Activated T-helper 1 cell treated with anti-CD3 and anti-CD28 coated beads, Interleukin-12 subunit alpha, Interleukin-12 subunit beta, Interleukin-2, Interleukin-4 antibody, amounts not matched to agents 30 ng/mL and 10 ng/mL and 1 ng/mL, durations not matched to agents 14 hours and 24 hours and 36 hours (primary cell): ENCODE measurements at places on chromosomes 12 and 14. TPM values are rescaled to one million over a fixed set of nuclear protein-coding genes. Genes with fewer than 3 reads are reported as not detected.

GRCh38 chr12:69987579-69988091 lies 162.6 kb downstream of the MYRFL start:
- DNase-seq: no peak

- DNase-seq: no peak
These were observed 122.4 kb upstream of the VASH1 start for GRCh38 chr14:76638841-76639240.

GRCh38 chr12:132132609-132133430 lies 11.3 kb downstream of the DDX51 start:
- DNase-seq: no peak

DNA sequence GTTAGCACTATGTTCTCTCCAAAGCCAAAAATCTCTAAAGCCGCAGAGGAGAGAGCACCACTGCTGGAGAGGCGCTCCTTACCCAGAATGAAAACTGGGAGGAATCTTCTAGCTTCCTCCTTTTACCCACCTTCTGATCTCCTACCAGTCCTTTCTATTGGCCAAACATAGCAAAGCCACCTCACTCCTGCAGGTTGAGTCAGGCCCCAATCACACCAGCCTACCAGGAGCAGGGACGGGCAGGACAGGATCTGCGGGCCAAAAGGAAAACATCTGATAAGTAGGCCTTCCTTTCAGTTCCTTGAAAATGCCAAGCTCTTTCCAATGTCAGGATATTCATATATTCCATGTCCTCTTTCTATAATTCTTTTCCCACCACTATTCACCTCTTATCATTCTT lies 197.7 kb upstream of the CNOT2 start:
- no peak for DNase-seq

- DNase-seq: no peak
These were observed 495.1 kb downstream of the EGLN3 start for GRCh38 chr14:33455654-33456345.

DNA sequence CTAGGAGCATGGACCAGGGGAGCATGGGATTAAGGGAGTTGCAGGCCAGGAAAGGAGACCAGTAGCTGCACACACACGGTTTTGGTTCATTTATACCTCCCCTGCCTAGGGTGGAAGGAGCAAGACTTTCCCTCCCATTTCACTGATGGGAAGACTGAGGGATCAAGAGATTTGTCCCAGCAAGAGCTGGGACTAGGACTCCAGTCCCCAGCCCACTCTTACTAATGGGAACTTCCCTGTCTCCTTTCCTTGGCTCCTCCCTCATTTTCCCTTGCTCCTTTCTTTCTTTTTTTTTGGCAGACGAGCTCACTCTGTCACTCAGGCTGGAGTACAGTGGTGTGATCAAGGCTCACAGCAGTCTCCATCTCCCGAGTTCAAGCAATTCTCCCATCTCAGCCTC lies 13.0 kb downstream of the SCNN1A start:
- no peak for DNase-seq

GRCh38 chr14:56005191-56006053 lies 112.8 kb upstream of the PELI2 start:
- DNase-seq: no peak

GRCh38 chr14:89619596-89619995 lies 202.6 kb upstream of the FOXN3 start:
- DNase-seq: no peak

DNA sequence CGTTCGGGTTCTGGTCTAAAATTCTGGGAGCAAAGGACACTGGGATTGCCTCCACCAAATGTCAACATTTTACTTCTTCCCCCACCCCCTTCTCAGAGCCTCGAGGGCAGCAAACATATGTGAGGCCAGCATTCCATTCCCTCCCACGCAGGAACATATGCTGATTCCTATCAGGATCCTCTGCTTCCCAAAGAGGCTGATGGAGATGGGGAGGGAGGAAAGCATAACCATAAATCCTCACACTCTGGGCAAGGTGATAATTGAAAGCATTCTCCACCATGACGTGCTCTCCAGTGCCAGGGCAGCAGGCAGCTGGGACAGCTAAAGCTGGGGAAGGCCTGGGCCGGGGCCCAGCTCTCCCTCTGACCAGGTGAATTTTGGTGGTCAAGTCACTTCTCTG lies 395.0 kb downstream of the ZFP36L1 start:
- DNase-seq: no peak

- DNase-seq: no peak
These were observed 474.3 kb downstream of the VRK1 start for GRCh38 chr14:97271451-97271960.

DNA sequence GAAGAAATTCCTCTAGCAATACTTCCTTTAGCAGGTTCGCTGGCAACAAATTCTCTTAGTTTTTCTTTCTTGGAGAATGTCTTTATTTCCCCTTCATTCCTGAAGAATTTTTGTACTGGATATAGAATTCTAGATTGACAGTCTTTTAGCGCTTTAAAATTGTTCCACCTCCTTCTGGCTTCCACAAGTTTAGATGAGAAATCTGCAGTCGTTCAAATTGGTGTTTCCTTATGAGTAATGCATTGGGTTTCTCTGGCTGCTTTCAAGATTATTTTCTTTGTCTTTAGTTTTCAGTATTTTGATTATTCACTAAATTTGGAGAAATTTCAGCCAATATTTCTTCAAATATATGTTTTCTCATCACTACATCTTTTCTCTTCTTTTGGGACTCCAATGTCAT lies 33.3 kb upstream of the FGF6 start:
- DNase-seq: no peak

- DNase-seq: no peak
These were observed 153.4 kb upstream of the PELI2 start for GRCh38 chr14:55964821-55965220.

The ADGRD1 gene
- 0.18 and 0.59 TPM in 2 replicates for total RNA-seq

The AICDA gene
- not detected in 2 replicates for total RNA-seq

The SAMD15 gene
- total RNA-seq: 0.29 and 1.1 TPM in 2 replicates

The TAS2R7 gene
- not detected in 2 replicates for total RNA-seq

The JPH4 gene
- 0.05 TPM in 1 of 2 replicates, not detected in the other for total RNA-seq

The GZMH gene
- total RNA-seq: 35.7 and 35.9 TPM in 2 replicates

The RHEBL1 gene
- total RNA-seq: 8.6 and 10.7 TPM in 2 replicates

The RNASE1 gene
- total RNA-seq: not detected in 2 replicates
